ENCODE measurements at places on chromosomes 5 and 9.

GRCh38 chr5:124154714-124155113 is 591.7 kb downstream of the ZNF608 start:
- no peaks in the 10 kb centered on the region for H3K27me3 ChIP-seq
- H3K27ac ChIP-seq: no peak overlapping the region
- no peak for DNase-seq
- H3K4me3 ChIP-seq: no peak overlapping the region
- H3K4me1 ChIP-seq: no peaks in the 10 kb centered on the region

DNA sequence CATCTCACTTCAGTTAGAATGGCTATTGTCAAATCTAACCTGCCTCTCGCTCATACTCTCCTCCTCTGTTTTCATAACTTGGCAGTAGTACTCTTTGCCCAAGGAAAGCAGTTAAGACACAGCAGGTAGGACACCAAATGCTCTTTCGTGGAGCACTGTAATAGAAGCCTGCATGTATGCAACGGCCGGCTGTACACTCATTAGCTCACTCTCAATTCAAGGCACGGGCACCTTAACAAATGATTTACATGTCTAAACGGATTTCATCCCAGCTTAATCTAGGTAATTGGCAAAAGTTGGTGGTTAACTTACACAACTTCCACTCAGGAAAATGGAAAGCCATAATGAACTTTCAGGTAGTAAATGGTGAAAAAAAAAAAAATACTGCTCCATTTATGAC is 14.9 kb downstream of the DEPDC1B start:
- H3K27me3 ChIP-seq: no peaks in the 10 kb centered on the region
- no peak overlapping the region for H3K4me3 ChIP-seq
- H3K4me1 ChIP-seq: peaks cover 3% of the 10 kb centered on the region

DNA sequence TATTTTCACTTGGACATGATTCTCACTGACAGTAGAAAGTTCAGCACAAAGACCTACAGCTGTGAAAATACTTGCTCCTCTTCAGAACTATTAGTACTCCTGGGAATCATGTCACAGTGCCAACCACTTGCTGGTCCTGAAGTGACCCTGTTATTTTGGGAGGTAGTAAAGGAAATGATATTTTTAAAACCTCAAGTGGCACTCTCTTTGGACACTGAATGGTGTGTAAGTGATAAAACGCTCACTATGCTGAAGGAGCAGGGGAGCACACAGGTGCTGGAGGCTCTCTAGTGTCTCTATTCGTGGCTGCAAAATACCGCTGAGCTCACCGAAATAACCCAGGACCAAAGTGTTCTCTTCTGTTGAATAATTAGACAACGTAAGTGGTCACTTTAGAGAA is 76.9 kb upstream of the SPATA31D4 start:
- no peaks in the 10 kb centered on the region for H3K36me3 ChIP-seq
- no peak overlapping the region for H3K27ac ChIP-seq
- H3K4me1 ChIP-seq: no peaks in the 10 kb centered on the region
- no peak overlapping the region for H3K4me3 ChIP-seq
- no peak for DNase-seq

DNA sequence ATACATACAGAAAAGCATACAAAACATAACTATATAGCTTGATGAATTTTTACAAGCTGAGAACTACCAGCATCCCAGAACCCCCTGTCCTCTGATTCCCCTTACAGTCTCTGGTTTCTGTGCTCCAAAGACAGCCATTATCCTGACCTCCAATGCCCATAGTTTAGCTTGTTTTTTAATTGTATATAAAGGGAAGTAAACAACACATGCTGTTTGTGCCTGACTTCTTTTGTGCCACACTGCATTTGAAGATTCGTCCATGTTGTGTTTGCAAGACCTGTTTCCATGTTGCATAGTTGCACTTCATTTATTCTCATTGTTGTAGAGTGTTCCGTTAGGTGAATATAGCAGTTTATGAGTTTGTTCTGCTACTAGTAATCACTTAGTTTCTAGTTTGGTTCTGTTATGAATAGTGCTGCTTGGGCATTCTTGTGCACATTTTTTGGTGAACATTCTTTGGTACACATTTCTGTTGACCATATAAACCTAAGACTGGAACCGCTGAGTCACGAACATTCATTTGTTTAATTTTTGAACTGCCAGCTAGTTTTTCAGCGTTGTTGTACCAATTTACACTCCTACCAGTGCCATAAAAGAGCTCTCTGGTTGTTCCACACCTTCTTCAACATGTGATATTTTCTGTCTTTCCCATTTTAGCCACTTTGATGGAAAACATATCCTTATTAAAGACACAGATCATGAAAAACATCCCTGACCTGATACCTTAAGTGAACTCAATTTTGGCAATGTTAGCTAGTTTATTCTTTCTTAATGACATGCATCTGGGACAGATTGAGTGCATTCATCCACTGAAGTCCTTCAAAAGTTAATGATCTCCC is 78.1 kb upstream of the ANXA1 start:
- H3K36me3 ChIP-seq: no peaks in the 10 kb centered on the region
- no peak for DNase-seq
- no peak overlapping the region for H3K4me3 ChIP-seq
- no peaks in the 10 kb centered on the region for H3K27me3 ChIP-seq
- no peaks in the 10 kb centered on the region for H3K4me1 ChIP-seq

DNA sequence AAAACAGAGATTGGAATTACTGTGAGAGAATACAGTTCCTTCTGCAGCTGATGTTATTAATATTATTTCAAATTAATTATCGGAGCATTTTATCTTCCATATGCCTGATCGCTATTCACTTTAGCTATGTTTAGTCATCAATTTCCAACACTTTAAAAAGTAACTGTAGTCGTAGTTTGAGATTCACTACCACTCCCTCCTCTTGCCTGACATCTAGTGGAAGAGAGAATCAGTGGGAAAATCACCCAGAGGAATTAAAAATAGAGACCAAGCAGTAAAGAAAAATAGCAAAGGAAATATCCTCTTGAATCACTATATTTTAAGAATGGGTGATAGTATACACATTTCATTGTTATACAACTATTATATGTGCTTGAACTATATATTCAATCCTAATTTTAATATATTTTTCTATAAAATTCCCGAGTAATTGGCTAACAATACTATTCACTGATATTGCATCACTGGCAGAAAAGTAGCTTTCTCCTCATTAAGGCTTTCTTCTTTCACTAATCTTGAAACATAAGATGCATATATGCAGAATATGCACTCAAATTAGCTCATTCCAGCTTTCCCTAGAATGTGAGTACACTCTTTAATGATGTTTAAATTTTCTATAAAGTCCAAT is 708.7 kb downstream of the CDH9 start:
- no peaks in the 10 kb centered on the region for H3K36me3 ChIP-seq
- no peak overlapping the region for H3K27ac ChIP-seq
- no peaks in the 10 kb centered on the region for H3K27me3 ChIP-seq
- DNase-seq: no peak

GRCh38 chr5:1555011-1555807 is 31.4 kb upstream of the LPCAT1 start:
- no peaks in the 10 kb centered on the region for H3K4me1 ChIP-seq
- H3K27ac ChIP-seq: no peak overlapping the region
- no peaks in the 10 kb centered on the region for H3K36me3 ChIP-seq
- no peaks in the 10 kb centered on the region for H3K27me3 ChIP-seq

GRCh38 chr9:2934883-2935282 is 91.0 kb upstream of the PUM3 start:
- no peak overlapping the region for H3K27ac ChIP-seq
- H3K4me1 ChIP-seq: no peaks in the 10 kb centered on the region
- H3K27me3 ChIP-seq: no peaks in the 10 kb centered on the region
- DNase-seq: no peak
- H3K36me3 ChIP-seq: no peaks in the 10 kb centered on the region

DNA sequence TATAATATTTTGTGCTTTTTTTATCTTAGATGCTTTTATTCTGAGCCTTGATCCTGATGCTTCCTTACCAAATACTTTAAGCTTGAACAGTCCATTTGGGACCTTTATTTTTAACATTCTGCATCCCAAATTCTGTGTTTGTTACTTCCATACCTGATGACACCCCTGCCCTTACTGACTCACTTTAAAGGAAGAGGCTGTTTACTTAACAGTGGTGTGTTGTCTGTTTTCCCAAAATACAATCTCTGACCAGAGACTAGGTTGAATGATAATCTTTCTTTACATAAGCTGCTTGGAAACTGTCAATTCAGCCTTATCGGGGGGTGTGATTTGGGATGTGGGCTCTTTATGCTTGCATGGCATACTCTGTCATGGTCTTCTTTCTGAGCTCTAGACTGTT is 71.1 kb downstream of the SNX24 start:
- no peak for DNase-seq
- H3K4me3 ChIP-seq: no peak overlapping the region
- no peaks in the 10 kb centered on the region for H3K36me3 ChIP-seq
- H3K4me1 ChIP-seq: no peaks in the 10 kb centered on the region
- no peaks in the 10 kb centered on the region for H3K27me3 ChIP-seq

Data from H1 (cell line).